ENCODE measurements at places on chromosomes 11 and 22.

DNA sequence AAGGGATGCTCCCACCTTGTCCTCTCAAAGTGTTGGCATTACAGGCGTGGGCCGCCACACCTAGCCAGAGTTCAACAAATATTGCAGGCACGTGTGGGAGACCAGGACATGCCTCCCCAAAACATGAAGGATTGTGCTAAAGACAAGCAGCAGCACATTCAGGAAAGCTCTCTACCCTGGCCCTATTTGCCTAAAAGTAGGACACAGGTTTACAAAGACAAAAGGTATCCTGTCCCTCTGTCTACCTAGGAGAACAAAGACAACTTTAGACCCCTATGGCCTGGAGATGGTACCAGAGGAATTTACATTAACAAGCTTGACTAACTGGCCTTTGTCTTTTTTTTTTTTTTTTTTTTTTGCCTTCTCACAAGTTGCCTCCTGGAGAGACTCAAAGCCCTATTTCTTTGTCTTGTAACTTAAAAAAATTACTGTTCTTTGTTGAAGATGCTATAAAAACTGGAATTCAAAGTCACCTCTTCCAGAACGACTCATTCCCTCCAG, 859 bp upstream of the ACCS start:
- no peak for DNase-seq

DNA sequence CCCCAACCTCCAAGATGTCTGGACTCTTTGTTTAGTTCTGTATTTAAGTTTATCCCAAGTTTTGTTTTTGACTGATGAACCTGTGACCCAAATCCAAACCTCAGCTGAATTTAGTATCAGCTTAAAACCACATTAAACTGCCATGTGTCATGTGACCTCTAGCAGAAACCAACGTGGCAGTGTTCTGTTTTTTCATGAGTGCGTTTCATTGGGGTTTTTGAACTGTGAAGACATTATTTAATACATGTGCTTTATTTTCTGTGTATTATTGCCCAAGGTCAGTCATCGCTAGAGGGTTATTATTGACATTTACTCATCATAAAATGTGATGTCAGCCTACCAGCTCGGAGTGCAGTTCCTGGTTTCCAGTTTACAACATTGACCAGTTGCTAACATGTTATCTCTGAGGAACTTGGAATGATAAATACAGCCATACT, 1.8 kb downstream of the TLCD5 start:
- DNase-seq = no peak

GRCh38 chr11:66325263-66325671, 8.4 kb upstream of the CD248 start:
- DNase-seq = no peak

- peak; percentile 92 for DNase-seq
Observed at GRCh38 chr11:67240576-67241389, 25.5 kb upstream of the GRK2 start.

GRCh38 chr11:71563406-71563805, 2.0 kb upstream of the KRTAP5-10 start:
- DNase-seq = no peak

GRCh38 chr22:39815932-39816331, 77.6 kb downstream of the ENTHD1 start:
- DNase-seq = no peak

GRCh38 chr11:3659595-3660515, 11.3 kb downstream of the CHRNA10 start:
- DNase-seq = no peak

DNA sequence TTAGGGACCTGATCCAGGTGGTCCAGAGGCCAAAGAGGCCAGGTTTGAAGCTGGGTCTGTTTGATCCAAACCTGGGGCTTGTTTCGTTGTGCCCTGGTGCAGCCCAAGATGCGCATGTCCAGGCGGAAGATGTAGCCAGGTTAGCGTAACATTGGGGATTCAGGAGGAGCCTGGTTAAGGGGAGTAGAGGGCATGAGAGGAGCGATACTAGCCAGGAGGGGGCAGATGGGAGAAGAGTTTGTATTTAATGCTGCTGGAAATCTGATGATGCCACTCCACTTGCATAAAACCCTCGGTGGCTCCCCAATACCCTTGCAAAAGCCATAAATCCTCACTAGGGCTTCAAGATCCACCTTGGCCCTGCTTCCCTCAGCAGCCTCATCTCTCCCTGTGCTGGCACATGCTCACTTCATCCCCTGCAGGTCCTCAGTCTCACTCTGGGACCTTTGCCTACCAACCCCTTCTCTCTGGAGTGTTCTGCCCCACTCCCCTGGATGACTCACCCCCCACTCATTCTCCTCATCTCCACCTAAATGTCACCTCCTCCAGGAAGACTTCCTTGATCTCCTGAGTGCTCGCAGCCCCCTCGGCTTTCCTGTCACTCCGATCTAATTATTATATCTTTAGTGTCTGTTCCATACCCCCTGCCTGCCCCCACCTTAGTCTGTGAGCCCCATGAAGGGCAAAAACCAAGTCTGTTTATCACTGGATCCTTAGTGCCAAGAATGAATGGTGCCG, 95.9 kb downstream of the MIAT start:
- DNase-seq = no peak

- DNase-seq = no peak
Observed at GRCh38 chr22:26941896-26942636, 284.7 kb downstream of the MIAT start.

DNA sequence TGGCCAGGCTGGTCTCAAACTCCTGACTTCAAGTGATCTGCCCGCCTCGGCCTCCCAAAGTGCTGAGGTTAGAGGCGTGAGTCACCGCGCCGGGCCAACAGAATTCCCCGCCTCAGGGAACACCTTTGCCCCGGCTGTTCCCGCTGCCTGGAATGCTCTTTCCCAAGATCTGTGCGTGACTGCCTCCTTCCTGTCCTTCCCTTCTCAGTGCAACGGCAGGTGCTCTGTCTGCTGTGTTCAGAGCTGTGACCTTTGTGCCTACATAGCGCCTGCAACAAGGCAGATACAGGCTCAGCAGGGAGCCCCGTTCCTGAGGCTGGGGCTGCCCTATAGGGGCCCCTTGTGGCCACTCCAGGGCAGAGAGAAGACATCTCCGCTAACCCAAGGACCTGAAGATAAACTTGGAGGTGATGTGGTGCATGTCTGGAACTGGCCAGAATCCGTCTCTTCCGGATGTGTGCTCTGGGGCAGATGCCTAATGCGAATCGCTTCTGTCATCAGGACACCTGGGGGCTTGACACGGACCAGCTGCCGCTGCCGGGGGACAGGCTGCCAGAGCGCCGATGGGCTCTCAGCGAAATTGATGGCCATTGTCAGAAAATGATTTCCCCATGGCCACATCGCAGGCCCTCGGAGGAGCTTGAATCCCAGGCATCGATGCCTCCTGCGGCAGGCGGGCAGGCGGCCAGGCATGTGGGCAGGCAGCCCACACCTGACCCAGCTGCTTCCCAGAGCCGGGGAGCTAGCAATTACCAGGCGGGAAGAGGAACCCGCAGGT, 43.5 kb upstream of the TCF20 start:
- DNase-seq = peak; percentile 53

DNA sequence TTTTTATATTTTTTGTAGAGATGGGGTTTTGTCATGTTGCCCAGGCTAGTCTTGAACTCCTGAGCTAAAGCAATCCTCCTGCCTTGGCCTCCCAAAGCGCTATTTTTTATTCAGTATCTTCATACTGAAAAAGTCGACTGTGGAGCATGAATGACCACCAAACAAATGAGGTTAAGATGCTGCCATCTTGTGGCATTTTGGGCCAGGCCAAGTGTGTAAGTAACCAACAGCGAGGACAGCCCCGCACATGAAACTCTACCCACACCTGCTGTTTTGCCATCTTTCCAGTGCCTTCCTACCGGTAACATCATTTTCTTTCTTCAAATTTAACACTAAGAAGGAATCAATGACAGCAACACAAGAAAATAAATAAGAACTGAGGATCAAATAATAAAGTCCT, 32.2 kb upstream of the AQP11 start:
- DNase-seq = no peak

DNA sequence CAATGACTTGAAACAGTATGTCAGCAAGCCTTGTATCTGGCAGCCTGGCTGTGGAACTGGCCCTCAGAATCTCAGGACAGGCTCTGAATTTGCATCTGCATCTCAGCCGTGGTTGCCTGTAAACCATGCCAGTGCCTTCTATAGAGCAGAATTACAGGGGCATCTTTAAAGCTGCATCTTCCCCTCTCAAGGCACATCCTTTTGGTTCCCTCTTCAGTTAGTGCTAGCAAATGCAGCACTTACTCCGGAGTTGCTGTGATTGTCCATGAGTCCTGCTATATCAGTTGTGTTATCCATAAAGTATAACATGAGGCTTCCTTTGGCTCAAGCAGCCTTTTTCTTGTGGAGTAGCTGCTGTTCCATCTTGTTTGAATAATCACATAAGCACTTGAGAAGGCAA, 53.9 kb upstream of the PARVG start:
- no peak for DNase-seq

- DNase-seq = no peak
Observed at GRCh38 chr22:19819208-19819910, 35.3 kb downstream of the GNB1L start.

GRCh38 chr11:120197251-120197891, 13.5 kb upstream of the OAF start:
- no peak for DNase-seq

- DNase-seq = no peak
Observed at GRCh38 chr22:17201285-17201945, 17.8 kb downstream of the ADA2 start.

GRCh38 chr11:125111001-125111342, 454 bp downstream of the TMEM218 start:
- DNase-seq = no peak

GRCh38 chr22:45496451-45496941, 6.2 kb upstream of the FBLN1 start:
- no peak for DNase-seq

DNA sequence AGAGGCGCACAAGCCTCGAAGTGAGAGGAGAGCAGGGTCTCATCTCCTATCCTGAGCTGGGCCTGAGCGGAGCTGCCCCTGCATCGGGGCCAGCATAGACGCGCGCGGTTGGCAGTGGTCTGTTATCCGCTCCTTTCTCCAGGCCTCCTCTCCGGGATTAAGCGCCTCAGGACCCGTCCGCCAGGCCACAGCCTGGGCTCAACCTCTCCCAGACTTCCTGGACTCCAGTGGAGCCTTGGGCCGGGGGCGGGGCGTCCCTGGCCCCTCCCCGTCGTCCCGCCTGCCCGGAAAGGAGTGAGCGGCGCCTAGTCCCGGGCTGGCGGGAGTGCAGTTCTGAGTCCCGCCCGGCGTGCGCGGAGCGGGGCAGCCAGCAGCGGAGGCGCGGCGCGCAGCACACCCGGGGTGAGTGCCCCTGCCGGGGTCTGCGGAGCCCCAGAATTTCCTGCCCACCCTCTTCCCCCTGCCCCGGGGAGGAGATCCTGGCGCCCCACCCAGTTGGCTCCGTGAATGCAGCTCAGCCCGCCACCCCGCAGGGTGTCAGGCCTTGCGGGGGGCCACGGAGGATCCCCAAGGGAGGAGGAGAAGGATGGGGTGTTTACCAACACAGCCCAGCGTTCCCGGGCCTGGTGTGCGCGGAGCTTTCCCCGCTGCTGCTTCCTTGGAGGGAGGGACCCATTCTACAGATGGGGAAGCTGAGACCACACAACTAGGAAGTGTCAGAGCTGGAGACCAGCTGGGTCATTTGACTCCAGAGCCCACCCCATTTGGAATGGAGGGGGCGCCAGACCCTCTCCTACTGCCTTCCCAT, at the start of gene TCIRG1:
Gene TCIRG1, plus strand, starts transcription at position 308 of the 808 bp plus-strand sequence. CDS start 2,247 bp downstream, outside the sequence.
- peak; percentile 53 for DNase-seq

DNA sequence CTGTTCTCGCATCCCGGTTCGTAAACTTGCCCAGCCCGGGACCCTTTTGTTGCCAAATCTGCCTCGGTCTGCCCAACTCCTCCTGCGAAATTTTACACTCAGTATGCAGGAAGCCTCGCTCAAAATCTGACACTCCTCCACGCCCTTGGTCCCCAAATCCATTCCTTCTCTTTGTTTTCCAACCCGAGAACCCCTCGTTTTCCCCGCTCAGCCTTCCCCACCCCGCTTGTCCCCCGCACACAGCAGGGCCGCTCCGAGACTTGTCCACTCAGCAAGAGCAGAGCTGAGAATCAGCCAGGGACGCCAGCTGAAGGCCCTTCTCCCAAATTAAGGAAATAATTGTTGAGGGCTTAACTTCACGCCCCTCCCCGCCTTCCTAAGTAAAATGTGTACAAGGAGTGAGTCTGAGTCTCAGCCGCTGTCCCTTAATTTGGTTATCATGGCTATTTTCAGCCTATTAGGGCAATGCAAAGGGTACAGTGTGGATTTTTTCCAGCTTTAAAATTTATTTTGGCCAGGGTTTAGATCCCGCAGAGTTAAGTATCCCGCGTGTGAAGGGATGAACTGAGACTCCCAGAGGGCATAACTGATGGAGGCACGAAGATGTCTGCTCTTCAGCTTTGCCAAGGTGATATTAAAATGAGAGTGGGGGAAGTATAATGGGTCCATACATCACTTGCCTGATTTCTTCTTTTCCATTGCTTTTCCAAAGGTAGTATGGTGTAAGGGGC, 581 bp upstream of the FBXO3 start:
- DNase-seq = no peak

DNA sequence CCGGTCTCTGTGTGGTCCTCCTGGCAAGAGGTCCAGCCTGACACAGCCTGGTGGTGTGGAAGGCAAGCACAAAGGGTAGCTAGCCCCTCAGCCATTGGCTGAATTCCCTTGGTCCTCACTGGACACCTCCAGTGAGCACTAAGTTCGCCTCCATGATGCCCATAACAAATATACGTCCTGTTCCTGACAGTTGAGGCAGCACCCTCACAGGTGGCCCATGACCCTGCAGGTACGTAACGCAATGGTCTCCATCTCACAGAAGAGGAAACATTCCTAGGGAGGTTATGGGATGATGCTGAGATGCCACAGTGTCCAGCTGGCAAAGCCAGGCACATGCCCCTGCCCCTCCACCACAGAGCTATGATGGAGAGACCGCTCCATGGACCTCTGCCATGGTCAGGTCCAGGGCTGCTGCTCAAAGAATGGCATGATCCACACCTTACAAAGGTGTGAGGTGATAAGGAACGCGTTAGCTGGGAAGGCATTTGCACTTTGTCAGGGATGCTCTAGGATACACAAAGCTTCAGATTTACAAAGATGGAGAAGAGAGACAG, 1.4 kb upstream of the GNAZ start:
- DNase-seq = no peak

DNA sequence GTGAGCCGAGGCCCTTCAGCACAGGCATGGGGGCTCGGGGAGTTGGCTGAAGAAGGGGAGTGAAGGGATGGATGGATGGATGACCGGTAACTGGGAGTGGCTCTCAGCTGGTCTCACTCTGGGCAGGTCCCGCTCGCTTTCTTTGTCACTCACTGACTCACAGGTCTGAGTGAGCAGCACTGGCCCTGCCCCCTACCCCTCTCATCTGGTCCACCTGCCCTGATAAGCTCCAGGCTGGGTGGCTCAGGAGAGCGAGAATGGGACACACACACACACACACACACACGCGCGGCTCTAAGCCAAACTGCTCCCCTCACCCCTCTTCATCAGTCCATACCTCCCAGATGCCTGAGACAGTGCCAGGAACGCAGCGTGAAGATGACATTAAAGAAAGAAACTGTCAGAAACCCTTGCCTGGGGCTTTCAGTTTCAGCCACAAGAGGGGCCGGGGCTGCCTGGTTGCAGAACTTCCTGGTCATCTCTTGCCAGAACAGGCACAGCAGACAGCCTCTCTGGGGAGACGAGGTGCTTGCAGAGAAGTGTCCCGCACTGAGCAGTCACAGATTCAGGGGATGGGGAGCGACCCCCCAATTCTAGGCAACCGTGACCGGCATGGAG, 16.5 kb upstream of the SHISAL1 start:
- DNase-seq = no peak

GRCh38 chr11:47083913-47084312, 92.8 kb downstream of the ARFGAP2 start:
- no peak for DNase-seq
